Stimulated activated CD8-positive, alpha-beta memory T cell treated with anti-CD3 and anti-CD28 coated beads, Interleukin-7, amount 100 ng/mL, for 1 hour (primary cell): ENCODE measurements at places on chromosomes 11 and 22.

GRCh38 chr11:65134240-65134951 is at the start of gene SYVN1:
SYVN1 (minus strand) TSS chr11:65134519; CDS start chr11:65133601, 918 bp downstream.
- DNase-seq: peak; percentile 80

DNA sequence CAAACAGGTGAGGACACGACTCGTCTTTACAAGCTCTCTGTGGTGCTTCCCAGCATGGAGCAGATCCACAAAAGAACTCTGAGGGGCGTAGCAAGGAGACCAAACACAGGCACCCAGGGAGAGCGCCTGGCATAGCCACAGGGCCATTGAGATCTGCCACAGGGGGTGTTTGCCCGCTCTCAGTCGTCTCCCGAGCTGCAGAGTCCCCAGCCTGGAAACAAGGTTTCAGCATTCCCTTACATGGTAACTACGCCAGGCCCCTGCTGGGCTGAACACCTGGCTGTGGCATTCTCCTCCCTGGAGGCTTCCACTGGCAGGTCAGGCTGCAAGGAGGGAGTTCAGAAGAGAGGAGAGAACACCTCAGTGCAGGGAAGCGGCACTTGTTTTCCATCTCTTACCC is 962.1 kb downstream of the NTM start:
- no peak for DNase-seq

DNA sequence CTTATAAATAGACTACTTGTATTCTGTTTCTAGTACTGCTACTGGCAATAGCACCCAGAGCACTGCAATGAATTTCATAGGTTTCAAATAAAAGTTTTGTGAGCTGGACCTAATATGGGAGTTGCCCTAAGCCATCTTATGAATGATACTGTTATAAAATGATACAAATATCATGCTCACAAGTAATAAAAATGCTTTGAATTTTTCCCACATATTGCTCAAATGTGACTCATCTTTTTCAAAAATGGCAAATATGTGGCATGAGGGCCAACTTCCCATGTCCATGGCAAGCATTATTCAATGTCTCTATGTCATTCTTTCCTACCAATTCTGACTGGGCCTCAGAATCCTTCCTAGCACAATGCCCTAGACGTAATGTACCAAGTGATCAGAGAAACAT is 137.6 kb downstream of the TRPC6 start:
- DNase-seq: no peak

DNA sequence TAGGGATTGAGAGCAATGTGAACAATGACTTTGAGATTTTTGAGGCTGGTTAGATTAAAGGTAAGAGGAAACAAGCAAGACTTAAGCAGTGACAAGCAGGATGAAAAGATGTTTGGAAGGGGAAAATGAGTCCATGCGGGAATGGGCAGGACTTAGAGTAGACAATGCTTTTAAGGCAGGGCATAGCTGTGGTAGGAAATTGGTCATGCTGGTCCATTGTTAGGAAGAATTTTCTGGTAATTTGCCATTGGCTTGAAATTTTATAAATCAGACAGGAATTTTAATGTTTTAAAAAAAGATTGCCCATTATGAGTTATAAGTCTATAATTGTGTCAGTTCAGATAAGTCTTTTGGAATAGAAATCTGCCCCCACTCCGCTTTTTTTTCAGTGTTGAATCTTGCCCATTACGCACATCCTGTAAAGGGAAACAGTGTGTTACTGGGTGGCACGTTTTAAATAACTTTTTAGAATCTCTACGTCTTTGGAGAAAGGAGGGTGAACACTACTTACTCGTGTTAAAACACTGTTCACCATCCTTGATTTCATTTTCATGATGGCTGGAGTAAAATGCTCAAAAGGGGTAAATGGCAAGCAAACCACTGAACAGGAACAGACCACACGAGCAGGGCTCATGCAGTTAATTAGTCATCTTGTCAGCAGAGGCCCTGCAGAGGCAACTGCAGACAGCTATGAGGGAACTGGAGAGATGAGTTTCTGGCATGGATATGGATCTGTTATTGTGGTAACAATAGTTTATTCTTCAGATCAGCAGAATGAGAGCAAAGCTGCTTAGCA is 25.0 kb downstream of the SWAP70 start:
- no peak for DNase-seq

DNA sequence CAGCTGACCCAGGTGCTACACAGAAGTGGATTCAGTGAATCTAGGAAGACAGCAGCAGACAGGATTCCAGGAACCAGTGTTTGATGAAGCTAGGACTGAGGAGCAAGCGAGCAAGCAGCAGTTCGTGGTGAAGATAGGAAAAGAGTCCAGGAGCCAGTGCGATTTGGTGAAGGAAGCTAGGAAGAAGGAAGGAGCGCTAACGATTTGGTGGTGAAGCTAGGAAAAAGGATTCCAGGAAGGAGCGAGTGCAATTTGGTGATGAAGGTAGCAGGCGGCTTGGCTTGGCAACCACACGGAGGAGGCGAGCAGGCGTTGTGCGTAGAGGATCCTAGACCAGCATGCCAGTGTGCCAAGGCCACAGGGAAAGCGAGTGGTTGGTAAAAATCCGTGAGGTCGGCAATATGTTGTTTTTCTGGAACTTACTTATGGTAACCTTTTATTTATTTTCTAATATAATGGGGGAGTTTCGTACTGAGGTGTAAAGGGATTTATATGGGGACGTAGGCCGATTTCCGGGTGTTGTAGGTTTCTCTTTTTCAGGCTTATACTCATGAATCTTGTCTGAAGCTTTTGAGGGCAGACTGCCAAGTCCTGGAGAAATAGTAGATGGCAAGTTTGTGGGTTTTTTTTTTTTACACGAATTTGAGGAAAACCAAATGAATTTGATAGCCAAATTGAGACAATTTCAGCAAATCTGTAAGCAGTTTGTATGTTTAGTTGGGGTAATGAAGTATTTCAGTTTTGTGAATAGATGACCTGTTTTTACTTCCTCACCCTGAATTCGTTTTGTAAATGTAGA is 1.7 kb downstream of the MALAT1 start:
- DNase-seq: no peak

- no peak for DNase-seq
These were observed 300.6 kb downstream of the TBC1D22A start for GRCh38 chr22:47063071-47063509.

GRCh38 chr22:39518996-39519680 is 1.2 kb upstream of the ATF4 start:
- no peak for DNase-seq

DNA sequence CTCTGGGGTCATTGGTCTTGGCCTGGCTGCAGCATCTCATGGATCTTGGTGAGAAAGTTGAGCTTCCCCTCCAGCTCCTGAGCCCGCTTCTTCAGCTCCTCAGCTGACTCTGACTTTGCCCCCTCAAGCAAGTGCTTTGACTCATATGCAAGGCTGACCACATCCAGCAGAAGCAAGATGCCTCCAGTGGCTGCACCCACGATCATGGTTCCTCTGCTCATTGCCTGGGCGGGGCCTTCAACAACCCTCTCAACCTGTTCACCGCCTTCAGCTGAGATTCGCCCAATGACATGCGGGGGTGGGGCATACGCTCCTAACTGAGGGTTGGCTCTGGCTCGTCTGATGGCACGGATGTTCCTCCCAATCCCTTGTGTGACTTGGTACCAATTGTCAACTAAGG is 11.9 kb downstream of the APOL2 start:
- no peak for DNase-seq

DNA sequence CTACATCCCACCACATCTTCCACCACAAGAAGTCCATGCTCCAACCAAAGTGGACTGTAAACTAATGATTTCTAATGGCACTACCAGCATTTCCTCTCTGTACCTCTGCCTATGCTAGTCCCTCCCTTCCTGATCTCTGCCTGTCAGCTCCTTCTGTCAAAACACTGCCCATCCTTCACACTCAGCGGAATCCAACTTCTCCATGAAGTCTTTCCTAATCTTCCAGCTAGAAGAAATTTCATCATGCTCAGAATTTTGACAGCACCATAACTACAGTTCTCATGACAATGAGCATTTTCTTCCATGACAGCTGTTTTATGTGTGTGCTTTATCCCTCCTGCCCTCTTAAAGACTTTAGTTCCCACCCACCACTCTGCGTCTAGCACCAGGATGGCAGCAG is 111.4 kb downstream of the SERGEF start:
- no peak for DNase-seq
